ENCODE measurements at places on chromosomes 7 and 10.
A peak's percentile ranks its signal among the peaks of the same experiment; 100 is the strongest.

- DNase-seq, result no peak
These were observed 125.6 kb upstream of the PRPS1L1 start for GRCh38 chr7:18153183-18153748.

DNA sequence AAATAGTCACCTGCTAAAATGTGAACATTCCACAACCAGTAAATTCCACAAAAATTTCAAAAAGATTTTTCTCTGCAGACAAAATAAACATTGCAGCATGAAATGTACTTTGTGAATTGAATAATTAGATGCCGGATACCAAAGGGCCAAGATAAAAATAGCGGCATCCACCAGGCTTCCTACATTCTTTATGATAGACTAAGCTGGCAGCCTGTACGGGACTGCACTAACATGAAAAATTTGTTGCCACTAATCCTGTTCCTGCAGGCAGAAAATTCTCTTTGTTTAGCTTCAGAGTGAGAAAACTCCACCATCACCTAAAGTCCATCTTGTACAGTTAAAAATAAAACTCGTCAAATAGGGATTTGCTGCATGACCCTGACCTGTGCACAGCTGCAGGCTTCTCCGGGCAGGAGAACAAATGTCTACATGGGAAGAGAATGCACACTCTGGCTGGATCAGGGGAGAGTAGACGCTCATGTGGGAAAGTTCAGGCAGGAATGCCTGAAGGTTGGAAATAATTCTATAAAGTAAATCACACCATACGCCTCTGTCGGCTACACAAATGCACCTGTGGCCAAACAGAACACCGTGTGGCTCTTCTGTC lies 15.6 kb upstream of the ADO start:
- DNase-seq, result no peak

DNA sequence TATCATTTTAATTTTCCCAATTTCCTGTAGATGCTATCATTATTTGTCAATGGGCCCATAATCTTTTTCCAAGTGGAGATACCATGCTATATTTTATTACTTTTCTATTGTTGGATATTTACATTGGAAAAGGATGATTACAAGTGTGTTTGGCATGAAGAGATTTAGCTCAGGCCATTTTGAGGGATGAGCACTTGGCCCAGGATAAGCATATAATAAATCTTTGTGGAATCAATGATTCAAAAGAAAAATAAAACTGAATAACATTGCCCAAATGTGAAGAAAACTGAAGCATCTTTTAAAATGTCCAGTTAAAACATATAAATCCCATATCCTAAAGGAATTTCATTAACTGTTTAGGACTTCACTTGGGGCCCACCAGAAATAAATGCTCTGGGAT lies 260.9 kb upstream of the BMPER start:
- DNase-seq, result no peak

- peak; percentile 23 for DNase-seq
These were observed 336.9 kb upstream of the NPSR1 start for GRCh38 chr7:34320926-34321661.

DNA sequence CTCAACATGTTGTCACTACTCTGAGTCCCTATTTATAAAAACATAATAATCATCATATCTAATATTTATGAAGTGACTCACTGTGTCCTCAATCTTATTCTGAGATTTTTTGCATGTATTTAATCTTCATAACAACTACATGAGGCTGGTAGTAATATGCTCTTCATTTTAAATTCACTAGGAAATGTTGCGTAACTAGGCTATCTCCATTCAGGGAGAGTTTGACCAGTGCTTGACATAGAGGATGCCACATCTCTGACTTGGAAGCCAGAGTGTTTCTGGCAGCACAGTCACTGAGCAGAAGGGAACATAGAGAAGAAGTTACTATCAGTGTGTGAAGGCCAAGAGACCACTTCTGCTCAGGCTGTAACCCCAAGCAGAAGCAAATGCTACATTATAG lies 88.9 kb downstream of the FAM13C start:
- no peak for DNase-seq

- DNase-seq, result no peak
These were observed 36.5 kb downstream of the JMJD1C start for GRCh38 chr10:63429281-63429680.

DNA sequence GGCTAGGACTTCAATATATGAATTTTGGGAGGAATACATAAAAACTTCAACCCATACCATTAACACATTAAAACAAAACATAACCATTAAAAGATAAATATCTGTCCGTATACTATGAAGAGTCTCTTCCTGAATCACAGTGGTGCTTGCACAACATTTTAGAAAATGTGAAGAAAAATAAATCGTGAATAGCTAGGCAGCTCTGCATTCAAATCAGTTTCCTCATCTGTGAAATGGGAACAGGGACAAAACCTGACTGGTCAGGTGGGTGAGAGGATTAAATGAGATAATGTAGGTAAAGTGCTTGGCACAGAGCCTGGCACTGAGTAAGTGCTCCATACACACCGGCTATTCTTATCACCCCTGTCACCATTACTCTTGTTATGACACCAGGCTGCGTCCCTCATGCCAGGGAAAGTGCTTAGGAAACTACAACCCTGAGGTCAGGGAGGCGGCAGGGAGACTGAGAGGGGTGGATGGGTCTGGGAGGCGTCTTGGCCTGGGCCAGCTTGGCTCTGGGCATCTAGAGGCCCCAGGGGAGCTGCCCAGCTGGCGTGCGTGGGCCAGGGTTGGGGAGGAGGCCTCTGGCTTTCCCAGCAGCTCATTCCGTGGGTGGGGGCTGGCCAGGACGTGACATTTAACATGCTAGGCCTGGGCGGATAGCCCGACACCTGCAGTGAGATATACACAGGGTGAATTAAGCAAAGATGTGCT lies 78.3 kb downstream of the SH3PXD2A start:
- no peak for DNase-seq

- no peak for DNase-seq
These were observed 8.7 kb downstream of the ARL3 start for GRCh38 chr10:102705531-102705930.

DNA sequence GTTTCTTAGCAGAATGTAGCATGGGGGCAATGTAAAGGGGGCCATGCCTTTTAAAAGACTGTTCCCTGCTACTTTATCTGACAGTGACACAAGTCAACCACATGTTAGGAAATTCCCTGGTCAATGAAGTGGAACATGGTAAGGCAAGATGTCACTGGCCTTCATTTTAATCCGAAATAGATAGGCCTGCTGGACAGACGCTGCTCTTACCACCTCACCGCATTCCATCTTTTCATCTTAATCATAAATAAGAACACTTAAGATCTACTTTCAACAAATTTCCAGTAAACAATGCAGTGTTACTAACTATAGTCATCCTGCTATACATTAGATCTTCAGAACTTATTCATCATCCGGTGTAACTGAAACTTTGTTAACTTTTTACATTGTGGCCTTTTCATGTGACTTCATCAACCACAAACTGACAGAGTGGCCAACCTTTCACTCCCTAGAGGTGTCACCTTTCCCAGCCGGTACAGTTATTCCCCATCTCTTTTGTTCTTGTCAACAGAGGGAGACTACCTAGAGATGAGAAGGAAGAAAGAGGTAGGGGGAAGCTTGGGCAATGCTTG lies 15.6 kb downstream of the ASB4 start:
- DNase-seq, result no peak

DNA sequence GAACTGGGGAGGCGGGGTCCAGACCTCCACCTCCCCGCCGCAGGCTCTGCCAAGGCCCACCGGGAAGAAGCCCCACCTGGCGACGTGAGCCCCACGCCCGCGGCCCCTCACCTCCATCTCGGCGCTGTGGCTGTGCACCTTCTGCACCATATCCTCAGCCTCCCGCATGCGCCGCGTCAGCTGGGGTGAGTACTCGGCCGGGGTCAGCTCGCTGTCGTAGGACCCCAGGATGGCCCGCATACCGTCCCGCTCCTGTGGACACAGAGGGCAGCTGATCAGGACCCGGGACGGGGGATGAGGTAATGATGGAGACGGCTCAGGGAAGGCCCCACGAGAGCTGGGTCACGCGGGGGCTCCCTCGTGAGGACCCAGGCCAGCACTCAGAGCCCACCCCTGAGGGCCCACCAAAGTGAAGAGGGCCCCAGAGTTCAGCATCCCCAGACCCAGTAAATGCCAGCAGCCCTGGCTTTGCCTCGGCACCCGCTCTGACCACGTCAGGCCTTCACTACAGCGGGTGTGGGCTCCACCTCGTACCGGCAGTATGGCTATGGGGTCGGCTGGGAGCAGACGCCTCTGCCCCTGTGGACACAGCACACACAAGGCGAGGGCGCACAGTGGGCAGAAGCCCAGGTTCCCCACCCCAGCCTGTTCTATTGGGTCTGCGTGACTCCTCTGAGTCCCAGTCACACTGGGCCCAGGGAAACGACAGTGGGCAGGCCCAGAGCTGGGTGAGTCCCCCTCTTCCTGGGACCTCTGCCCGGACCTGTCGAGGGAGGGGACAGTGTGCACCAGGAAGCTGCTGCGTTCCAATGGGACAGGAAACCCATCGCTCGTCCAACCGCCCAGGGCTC lies 218.1 kb downstream of the MAD1L1 start:
- no peak for DNase-seq

- no peak for DNase-seq
These were observed 8.2 kb upstream of the STARD3NL start for GRCh38 chr7:38169847-38170246.

- no peak for DNase-seq
These were observed 1055.5 kb upstream of the GHITM start for GRCh38 chr10:83083831-83084230.

DNA sequence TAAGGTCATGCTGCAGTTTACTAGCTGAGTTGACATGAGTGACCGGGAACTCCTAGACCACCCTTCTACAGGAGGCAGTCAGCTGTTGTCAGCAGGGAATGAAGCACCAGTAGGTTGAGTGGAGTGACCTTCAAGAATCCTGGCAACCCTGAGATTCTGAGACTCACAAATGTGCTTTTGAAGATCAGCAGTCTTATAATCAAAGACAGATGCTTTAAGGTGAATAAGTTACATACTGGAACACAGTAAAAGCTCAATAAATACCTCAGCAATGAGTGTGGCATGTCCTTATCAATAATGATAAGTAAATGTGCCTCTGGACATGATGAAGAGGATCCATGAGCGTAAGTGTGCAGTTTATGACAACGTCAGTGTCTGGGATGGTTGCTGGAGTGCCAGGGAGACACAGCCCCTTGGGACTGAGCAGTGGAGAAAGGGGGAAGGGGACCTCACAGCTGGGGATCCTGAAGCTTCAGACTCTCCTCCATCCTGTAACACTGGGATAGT lies 11.9 kb upstream of the OR6V1 start:
- DNase-seq, result no peak

GRCh38 chr10:64010711-64011110 lies 489.5 kb downstream of the REEP3 start:
- no peak for DNase-seq

GRCh38 chr10:20105931-20106330 lies 289.7 kb downstream of the PLXDC2 start:
- DNase-seq, result no peak

DNA sequence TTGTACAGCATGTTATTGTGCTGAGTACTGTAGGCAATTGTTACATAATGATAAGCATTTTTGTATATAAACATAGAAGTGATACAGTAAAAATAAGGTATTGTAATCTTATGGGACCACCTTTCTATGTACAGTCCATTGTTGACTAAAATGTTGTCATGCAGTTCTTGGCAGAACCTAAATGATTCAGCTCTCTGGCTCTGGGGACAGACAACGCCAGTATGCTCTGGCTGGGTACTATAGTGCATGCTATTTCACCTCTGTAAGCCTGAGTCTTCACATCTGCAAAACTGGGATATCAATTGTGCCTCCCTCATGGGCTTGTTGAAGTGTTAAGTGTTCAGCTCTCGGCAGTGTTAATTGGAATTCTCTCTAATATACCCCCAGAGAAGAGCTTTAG lies 674.3 kb downstream of the INHBA start:
- DNase-seq, result no peak

DNA sequence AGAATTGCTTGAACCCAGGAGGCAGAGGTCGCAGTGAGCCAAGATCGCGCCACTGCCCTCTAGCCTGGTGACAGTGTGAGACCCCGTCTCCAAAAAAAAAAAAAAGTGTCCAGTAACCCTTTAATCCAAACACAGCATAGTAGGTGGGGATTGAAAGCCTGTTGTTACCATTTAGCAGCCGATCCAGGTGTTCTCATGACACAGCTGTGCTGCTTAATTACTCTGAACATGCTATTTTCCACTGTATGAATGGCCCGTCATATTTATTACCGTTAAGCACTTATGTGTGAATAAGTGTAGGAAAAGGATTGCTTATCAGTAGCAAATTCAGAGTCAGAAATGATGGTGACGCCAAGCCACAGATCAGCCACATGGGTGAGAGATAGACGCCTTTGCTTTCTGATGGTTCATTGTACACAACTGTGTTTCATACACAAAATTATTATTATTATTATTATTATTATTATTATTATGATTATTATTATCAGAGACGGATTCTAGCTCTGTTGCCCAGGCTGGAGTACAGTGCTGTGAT lies 11.6 kb upstream of the ORAI2 start:
- DNase-seq, result no peak

GRCh38 chr10:108462005-108462404 lies 1297.5 kb upstream of the SORCS1 start:
- DNase-seq, result no peak

DNA sequence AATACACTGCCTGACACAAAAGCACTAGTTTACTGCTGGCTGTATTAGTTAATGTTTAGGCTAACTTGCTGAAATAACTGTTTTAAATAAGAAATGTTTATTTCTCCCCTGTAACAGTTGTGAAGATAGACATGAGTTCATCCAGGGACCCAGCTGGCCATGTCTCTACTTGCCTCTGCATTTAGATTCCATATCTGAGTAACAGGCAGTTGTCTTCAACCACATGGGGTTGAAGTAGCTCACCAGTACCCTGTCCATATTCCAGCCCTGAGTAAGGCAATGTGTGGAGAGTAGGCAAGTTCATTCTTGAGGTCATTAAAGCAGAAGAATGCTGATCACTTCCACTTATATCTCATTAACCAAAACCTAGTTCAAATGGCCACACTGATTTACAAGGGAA lies 31.1 kb upstream of the RSBN1L start:
- DNase-seq, result no peak

GRCh38 chr10:35626971-35627507 lies 15.1 kb downstream of the FZD8 start:
- no peak for DNase-seq
